DMS79 treated with DMSO at 0.1 percent for 48 hours (cell line): ENCODE measurements at places on chromosomes 6 and 20.

GRCh38 chr6:167475947-167476346, 151.1 kb downstream of the TTLL2 start:
- no peak for DNase-seq

DNA sequence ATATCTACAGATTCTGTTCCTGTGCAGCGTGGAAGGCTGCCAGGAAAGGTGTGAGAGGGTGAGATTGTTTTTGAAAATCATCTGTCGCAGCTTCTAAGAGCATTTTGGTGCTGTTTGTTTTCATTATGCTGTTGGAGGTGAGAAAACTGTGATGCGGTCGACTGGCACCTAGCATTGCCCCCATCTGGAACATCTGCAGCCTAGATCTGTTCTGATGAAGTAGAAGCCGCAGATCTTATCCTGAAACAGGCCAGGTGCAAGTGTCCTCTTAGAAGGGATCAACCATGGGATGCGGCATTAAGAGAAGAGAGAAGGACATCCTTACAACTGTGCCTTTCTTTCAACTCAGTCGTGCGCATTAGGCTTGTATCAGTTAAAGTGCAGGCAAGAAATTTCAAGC, 167.3 kb downstream of the CDH26 start:
- DNase-seq = no peak

- no peak for DNase-seq
Observed at GRCh38 chr20:32792316-32792715, 27.4 kb upstream of the MAPRE1 start.

DNA sequence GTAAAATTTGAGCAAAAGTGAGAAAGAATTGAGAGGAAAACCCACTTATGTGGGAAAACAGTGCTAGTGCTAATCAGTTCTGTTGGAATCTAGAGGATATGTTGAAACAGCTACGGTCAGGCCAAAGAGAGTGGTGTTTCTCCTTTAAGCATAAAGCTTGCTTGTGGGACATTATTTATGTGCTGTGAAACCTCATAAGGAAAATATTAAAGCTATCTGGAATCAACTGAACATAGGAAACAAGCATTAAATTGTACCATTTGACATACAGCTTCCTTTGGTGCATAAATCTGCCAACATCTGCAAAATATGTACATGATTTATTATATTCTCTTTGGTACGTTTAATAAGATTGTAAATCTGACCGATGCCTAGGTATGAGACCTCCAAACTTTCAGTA, 182.5 kb upstream of the PDE10A start:
- no peak for DNase-seq

GRCh38 chr20:34004227-34004626, 10.5 kb downstream of the RALY start:
- DNase-seq = no peak

DNA sequence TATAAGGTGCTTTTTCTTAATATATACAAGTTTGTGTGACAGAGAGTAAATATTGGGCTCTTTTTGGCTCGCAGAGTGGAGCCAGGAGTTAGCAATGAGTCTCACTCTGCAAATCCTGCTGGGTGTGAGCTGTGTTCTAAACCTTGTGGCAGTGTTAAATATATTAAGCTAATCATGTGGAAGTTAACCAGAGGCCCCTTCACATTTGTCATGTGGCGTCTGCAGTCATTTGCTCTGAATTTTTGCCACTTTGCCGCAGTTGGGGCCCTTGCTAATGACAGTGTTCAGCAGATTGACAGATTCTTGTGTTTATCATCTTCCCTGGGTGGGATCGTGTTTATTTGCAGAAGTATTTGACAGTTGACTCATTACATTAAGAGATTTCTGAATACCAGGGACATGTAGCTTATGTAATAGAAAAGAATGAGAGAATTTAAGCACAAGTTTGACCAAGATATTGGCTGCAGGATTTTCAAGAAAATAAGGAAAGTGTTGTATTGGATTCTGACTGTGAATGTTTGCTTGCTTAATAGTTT, 37.9 kb downstream of the SPATA2 start:
- DNase-seq = no peak

GRCh38 chr20:10875653-10876052, 201.9 kb upstream of the JAG1 start:
- no peak for DNase-seq

- no peak for DNase-seq
Observed at GRCh38 chr6:110590821-110591351, 114.5 kb upstream of the SLC22A16 start.

- no peak for DNase-seq
Observed at GRCh38 chr6:143223895-143224294, 163.2 kb downstream of the AIG1 start.

GRCh38 chr6:101733899-101734298, 340.4 kb downstream of the GRIK2 start:
- DNase-seq = no peak

DNA sequence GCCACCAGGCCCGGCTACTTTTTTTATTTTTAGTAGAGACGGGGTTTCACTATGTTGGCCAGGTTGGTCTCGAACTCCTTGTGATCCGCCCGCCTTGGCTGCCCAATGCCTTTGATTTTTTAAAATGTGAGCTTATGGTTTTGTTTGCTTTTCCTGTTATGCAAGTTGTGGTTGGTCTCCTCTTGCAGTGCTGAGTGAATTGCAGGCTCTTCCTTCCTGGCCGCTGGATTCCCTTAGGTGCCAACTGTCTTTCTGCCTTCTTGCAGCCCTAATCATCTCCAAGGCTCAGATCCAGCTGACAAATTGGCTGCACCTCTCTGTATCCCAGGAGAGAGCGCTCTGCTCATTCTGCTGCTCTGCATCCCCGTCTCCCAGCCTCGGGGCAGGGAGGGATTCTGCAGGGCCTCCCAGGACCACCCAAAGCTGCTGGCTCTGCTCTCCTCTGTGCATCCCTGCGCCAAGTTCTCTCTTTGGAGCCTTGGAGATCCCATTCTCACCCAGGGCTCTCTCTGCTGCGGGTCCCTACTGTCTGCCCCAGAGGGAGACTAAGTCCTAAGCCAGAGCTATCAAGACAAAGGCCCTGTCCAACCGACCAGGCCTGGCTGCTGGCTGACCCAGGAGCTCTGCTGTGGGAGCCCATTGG, 14.1 kb upstream of the EMILIN3 start:
- DNase-seq = no peak

DNA sequence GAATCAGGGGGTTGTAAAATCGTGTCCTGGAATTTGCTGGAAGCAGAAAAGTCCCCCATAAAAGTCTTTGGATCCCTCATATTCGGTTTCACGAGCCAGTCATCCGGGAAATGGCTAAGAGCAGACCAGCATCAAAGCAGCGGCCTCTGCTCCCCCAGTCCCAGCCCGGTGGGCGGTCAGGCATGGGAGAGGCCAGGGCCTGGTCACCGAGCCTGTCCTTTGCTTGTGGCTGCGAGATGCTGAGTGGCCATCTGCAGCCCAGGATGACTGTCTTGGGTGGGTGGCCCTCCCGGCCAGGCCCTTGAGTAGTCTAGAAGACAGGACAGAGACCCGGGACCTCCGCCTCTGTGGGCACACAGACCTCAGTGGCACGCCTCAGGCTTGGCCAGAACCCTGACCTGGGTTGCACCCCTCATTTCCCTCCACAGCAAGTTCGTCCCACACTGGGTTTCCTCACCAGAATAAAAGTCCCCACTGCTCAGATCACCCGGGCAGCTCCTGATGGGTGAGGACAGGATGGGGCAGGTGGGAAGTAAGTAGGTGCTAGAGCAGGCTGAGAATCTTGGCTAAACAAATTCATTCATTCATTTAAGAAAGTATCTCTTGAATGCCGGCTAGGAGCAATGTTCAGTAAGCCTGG, 172.1 kb downstream of the BMP7 start:
- no peak for DNase-seq

- DNase-seq = no peak
Observed at GRCh38 chr20:45927071-45927878, 7.2 kb upstream of the PCIF1 start.

DNA sequence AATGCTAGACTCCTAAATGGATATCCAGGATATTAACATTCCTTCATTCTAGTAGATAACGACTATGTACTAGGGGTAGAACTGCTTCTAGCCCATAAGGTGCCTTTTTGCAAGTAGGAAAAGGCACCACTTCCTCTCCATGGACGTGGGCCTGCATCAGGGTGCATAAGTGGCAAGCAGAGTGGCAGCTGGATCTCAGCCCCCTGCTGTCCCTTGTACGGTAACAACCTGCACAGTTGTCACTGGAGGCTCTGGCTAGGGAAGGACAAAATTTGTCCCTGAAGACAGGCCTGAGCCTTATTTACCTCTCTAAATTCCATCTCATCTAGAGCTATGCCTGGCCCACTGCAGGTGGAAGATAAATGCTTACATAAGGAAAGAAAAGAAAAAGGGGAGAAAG, 42.5 kb upstream of the SAYSD1 start:
- DNase-seq = no peak

GRCh38 chr20:15965165-15965564, 608.1 kb downstream of the KIF16B start:
- no peak for DNase-seq

- DNase-seq = no peak
Observed at GRCh38 chr20:2838170-2838797, 2.2 kb downstream of the PCED1A start.
